ENCODE measurements at places on chromosomes 12 and 14.

DNA sequence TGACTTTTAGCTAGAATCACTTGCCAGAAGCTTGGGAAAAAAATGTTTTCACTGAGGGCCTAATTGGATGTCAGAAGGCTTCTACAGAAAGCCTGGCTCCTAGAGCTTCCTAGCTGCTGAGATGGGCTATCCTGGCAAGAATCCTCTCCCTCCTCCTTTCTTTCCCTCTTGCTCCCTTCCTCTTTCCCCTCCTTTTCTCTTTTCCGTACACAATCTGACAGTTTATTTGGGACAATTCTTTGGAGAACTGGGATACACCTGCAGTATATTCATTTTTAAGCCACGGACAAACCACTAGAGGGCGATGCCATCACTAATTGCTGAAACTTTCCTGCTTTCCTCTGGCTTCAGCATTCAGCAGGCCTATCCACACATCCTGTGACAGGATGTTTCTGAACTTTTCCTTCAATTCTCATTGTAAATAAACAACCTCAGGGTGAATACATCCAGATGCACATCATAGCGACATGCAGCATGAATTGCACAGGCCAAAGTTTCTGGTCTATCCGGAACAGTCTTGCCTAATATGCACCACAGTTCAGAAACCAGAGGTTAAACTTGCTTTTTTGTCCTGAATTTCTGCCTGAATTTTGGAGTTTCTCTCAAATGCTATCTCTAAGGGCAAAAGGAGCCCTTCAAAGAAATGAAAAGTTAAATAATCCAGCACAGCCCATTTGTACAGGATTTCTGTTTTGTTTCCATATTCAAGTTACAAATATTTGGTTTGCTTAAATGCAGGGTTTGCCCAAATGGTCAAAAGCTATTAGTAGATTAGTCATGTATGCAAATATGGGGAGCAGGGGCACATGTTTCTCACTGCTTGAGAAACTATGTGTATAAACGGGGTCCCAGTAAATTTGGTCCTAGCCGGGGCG lies 142.8 kb downstream of the PAWR start:
- peak; percentile 37 for DNase-seq

DNA sequence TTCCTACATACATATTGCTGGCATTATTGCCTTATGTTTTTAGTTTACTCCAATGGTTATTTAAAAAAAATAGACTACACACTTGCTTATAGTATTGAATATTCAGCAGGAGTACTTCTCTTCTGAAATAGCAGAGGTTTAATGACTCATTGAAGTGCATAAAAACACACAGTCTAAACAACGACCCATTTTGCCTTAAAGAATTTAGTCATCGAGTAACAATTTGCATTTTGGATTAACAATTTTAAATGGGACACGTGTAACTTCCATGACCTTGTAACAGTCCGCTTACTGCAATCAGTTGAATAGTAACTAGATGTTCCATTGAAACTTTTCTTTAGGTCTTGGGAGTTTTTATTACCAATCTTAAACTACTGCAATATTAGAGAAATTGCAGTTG lies 9.0 kb downstream of the TRHDE start:
- DNase-seq = no peak

- DNase-seq = no peak
These were observed 134.8 kb downstream of the BCL11B start for GRCh38 chr14:99137001-99137700.

DNA sequence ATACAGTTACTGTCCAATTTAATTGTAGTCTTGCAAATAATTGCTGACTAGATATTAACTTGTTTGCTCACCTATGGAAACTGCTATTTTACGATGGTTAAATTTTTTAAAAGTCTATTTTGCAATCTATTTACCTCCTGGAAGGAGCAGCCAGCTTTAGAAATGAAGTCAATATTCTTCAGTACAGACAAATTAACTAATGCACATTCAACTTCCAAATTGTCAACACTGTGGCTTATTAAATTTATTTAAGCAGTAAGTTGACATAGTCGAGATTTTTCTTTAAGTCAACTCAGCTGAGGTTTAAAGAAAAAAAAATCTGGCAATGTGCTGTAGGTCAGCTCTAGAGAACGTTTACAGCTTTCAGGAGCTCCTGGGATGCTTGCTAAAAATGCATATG lies 221.2 kb downstream of the SSPN start:
- DNase-seq = no peak

GRCh38 chr12:103560604-103561101 lies 26.4 kb upstream of the STAB2 start:
- DNase-seq = peak; percentile 0

DNA sequence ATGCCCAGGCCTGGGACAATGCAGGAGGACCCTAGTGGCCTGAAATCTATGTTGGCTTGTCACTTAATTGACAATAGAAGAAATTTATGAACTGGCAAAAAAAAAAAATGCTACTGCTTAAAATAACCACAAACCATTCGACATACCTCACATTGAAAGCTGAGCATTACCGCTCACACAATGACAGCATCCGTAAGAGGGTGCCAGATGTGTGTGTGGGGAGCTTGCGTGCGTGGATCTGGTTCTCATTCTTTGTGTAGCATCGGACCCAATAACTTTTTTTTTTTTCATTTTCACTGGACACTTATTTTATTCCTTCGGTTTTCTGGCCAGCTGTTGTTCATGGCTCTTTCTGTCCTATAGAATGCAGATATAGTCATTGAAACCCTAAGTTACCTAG lies 216.7 kb downstream of the VRK1 start:
- DNase-seq = no peak

DNA sequence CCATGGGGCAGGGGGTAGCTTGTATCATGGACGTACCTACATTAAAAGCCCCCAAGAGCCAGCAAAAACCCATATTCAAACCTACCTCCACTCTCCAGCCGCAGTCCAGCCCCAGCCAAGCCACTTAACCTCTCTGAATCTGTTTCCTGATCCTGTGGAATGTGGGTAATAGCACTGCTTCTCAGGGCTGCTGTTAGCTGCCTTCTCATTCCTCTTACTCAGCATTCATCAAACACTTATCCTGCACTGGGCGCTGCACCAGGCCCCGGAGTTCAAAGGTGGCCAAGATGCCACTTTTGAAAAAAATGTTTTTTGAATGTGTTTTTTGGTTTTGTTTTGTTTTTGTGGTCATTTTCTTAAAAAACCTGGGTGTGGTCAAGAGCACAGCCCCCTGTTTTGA lies 237.4 kb downstream of the CHST11 start:
- no peak for DNase-seq

GRCh38 chr12:74370608-74371216 lies 166.9 kb upstream of the ATXN7L3B start:
- DNase-seq = peak; percentile 1

GRCh38 chr14:65007202-65007601 lies 20.5 kb downstream of the FNTB start:
- no peak for DNase-seq

- DNase-seq = peak; percentile 69
These were observed 448.5 kb downstream of the TMEM121 start for GRCh38 chr14:105974902-105975301.

- DNase-seq = no peak
These were observed 155.4 kb downstream of the TMX1 start for GRCh38 chr14:51395361-51395849.

DNA sequence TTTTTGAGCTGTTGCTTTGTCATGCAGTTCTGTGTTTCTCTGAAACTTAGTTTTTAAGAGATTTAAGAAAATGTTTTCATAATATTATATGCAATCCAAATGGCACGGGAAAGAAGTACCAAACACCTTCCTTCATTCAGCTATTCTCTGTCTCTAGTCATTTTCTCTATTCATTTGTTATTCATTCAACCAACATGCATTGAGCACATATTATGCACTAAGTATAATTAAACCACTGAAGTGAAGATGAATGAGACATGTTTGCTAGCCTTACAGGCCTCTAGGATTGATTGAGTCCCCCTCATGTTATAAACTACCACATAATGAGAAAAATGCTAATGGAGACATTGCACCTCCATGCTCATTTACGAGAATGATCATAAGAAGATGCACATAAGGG lies 45.7 kb upstream of the CCDC91 start:
- DNase-seq = no peak

GRCh38 chr14:89256283-89256682 lies 160.8 kb downstream of the FOXN3 start:
- DNase-seq = no peak

GRCh38 chr14:102525219-102525928 lies 15.8 kb upstream of the ANKRD9 start:
- peak; percentile 49 for DNase-seq

GRCh38 chr12:68233498-68233897 lies 7.9 kb upstream of the IL26 start:
- no peak for DNase-seq

DNA sequence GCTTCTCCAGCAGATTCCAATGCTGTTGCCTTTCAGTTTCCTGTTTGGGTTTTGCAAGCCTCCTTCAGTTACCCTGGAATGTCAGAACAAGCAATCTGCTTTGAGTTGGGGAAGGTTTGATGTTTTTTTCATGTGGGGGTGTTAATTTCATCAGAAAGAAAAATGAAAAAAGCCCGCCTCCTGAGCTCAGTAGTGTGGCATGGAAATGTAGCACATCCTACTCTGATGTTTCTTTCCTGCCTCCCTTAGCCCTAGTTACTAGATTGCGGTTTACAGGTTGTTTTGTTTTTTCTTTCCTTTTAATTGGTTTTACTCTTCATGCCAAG lies 22.6 kb downstream of the IFNG-AS1 start:
- no peak for DNase-seq

GRCh38 chr12:3604748-3605586 lies 114.0 kb downstream of the PRMT8 start:
- DNase-seq = peak; percentile 72

GRCh38 chr12:123388951-123389559 lies 5.1 kb downstream of the KMT5A start:
- no peak for DNase-seq

- DNase-seq = no peak
These were observed 3.4 kb downstream of the RPH3A start for GRCh38 chr12:112794721-112795486.

DNA sequence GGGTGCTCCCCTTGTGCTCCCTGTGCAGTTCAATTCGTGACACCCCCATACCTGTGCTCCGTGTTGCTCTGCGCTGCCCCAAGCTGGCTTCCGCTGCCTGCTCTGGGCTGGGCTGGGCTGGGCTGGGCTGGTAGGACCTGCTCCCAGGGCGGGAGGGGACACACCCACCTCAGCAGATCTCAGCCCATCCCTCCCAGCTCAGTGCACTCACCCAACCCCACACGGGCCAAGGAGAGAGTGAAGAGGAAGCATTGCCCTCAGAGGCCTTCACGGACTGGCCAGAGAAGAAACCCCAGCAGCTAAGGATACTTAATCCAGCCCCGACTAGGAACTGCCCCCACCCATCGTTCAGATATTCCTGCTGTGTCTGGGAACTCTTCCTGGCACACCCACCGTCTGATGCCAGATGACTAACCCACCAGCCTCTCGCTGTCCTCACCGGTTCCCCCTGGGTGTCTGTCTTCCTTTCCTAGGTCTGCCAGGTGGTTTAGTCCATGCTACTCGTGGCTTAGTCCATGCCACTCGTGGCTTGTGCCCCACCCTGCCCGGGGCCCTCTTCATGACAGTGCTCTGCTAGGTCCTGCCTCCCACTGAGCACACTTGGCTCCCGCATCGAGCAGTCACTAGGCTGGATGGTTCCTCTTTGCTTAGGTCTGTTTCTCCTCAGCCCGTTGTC lies at the start of gene LPAR5:
TSS of gene LPAR5 (minus strand) at position 104 of the 676 bp plus-strand sequence. CDS start 14,711 bp downstream, outside the sequence.
- peak; percentile 63 for DNase-seq

- peak; percentile 34 for DNase-seq
These were observed 51.7 kb upstream of the KICS2 start for GRCh38 chr12:64273527-64274403.

- peak; percentile 87 for DNase-seq
These were observed 17.2 kb upstream of the POC1B start for GRCh38 chr12:89542912-89543592.

- DNase-seq = no peak
These were observed 1170.7 kb downstream of the BCL11B start for GRCh38 chr14:98101323-98101722.

- no peak for DNase-seq
These were observed 91.9 kb downstream of the DPF3 start for GRCh38 chr14:72801836-72802587.

DNA sequence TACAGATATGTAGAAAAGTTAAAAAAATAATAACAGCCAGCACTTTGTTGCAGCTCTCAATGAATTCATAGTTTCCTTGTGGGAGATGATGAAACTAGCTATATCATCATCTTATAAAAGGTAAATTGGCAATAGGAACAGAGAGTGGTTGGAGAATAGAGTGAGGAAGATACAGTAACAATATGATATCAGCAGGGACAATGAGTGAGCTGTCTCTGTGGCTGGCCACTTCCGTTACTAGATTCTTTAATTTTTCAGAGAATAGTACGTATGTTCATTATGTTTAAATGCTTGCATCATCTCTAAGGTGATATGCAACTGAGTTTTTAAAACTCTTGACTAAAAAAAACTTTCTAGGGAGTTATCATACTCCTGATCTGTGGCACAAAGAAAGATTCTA lies 1006.2 kb upstream of the FLRT2 start:
- no peak for DNase-seq

DNA sequence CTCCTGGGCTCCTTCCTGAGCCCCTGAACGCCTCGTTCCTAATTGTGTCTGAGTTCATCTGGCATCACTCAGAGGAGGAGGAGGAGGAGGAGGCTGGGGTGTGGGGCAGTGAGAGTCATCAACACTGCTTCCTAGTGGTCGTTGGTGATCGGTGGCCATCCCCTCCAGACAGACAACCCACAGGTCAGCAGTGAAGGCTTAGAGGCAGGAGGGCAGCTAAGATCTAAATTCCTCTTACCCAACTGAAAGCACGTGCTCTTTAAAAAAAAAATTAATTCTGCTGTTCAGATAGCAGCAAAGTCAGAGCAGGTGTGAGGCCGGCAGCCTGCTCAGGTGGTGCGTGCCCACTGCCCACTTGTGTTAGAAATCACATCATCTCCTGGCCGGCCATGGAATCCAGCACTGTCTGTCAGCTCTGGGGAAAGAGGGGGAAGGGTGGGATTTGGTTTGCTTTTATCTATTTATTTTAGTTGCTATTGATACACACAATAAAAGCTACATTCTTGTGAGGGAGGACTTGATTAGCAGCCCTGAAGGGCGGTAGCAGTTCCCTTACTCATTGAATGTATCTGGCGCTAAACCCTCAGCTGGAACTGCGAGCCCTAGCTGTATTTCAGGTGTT lies 46.6 kb downstream of the PPP2R5C start:
- DNase-seq = no peak

- DNase-seq = no peak
These were observed 3.7 kb downstream of the DACT1 start for GRCh38 chr14:58641509-58641908.

Measured in suppressor macrophage treated with lipopolysaccharide for 1 hour (primary cell).